ENCODE measurements at places on chromosomes 7 and 10.
A peak's percentile ranks its signal among the peaks of the same experiment; 100 is the strongest.

DNA sequence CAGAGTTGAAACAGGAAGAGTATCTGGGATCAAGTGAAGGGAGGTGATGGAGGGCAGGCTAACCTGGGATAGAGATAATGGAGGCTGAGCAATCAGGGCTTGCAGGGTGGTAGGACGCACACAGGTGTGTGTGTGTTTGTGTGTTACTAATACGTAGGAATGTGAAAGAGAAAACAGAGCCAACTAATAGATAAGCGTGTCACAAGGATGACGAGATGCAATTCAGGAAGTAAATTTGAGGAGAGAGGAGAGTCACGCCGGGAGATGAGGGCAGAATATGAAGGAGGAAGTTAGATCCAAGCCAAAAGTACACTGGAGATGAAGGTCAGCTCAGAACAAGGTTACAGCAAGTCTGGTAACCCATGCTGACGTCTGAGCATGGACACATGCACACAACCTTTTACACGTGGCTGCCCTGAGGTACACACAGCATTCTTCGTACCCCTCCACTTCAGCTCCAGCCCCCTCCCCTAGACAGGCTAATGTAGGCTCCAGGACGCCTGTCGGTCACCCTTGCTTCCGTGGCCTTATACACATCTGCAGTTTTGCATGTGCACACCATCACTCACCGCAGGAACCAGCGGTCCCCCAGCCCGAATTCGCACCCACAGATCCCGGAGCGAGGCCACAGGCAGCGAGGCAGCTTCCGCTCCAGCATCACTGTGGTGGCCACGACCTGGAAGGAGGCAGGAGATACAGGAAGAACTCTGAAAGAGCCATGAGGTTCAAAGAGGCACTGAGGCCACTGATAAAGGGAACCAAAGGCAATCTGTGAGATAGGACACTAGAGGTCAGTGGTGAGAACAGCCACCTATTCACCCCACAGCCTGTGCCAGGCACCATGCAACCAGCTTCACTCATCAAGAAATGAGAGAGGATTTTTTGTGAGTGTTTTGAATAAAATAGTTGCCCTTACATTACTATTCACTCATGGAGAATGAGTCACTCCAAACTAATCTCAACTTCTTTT lies 23.7 kb upstream of the TRPV6 start:
- DNase-seq = no peak

- no peak for DNase-seq
These were observed 83.4 kb downstream of the CHST15 start for GRCh38 chr10:124010024-124010423.

DNA sequence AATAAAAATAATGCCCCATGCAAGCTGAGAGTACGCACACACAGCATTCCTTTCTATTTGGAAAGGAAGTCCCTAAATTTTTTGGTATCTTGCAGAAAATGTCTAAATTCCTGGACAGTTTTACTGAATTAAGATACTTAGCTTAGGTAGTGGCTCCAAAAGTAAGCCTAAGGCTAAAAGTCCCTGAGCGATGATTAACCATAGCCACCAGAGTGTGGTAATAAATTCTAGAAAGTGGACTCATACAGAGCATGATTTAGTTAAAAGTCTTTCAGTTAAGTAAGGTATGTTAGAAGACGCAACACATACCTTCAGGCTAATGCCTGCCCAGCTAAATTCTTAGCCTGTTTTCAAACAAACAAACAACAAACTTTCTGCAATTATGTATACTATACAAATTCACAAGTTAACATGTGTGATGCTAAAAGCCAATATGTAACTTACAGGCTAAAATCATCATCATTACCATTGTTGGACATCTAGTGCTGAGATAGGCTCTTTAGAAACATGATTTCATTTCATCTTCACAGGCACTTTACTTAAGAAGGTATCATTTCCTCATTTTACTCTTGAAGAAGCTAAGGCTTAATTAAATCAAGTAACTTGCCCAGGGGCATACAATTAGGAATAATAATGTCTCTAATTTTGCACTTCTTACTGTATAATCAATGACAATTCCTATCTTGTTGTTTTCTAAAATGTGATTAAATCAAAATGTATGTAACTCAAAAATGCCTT lies 261.4 kb upstream of the YAE1 start:
- no peak for DNase-seq

DNA sequence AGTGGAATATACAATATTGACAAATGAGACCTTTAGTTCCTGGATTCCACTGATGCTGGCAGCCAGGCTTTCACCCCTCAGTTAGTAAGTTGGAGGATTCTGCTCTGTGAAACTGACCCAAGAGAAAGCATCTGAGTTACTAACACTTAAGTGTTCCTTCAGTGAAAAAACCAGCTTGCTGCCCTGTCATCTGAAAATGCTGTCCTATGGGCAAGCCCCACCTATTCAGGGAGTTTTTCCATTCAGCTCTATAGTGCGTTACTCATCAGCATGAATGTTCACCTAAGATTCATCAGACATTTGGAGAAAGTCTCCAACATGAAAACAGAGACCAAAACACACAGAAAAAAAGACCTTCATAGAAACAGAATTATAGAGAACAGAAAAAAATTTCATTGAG lies 37.9 kb downstream of the PRPF18 start:
- DNase-seq = no peak

- DNase-seq = no peak
These were observed 92.1 kb downstream of the ZNF277 start for GRCh38 chr7:112298543-112299100.

DNA sequence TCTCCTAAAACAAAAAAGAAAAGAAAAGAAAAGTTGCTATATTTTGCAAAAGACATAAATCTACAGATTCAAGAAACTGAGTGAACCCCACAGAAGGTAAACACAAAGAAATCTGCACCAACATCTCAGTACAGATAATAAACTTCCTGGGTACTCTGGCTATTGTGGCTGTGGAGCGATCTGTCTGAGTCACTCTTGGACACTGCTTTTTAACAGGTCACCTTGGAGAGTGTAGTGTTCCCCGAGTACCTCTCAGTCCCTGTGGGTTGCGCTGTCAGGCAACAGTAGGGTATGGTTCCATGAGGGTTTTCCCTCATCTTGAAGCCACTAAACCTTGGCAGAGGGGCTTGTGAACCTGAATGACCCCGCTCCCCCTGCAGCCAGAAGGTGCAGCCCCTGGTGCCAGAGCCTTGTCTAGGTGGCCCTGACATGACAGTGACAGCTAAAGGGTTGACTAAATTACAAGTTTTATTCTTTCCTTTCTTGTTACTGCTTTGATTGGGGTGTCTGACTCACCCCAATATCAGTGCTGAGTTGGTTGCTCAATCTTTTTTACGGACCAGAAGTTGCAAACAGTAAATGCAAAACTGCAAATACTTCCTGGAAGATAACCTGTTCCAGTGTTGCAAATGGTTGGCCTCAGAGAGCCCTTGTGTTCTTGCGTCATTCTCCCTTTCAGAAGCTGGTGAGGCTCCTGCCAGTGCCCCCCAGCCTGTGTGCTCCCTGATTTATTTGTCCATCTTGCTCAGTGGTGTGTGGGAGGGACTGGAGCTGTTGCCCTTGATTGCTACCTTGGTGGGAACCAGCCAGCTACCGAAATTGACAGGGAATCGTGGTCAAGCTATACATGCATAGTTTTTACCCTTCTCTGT lies 30.6 kb downstream of the POR start:
- DNase-seq = peak; percentile 53
